Camera-type eye (tissue), 1 donor: ENCODE measurements at places on chromosomes 7 and 10. TPM values are rescaled to one million over a fixed set of nuclear protein-coding genes. Genes with fewer than 3 reads are reported as not detected.

MYPN gene
- 7.0 TPM for total RNA-seq

NPC1L1 gene
- not detected for total RNA-seq

CFAP58 gene
- 1.5 TPM for total RNA-seq

FAM241B gene
- total RNA-seq: 5.1 TPM

DYDC2 gene
- 2.3 TPM for total RNA-seq

NPSR1 gene
- total RNA-seq: 0.99 TPM

STEAP2 gene
- total RNA-seq: 16.8 TPM

PRLHR gene
- not detected for total RNA-seq

THNSL1 gene
- total RNA-seq: 13.0 TPM

GHRHR gene
- not detected for total RNA-seq

FKBP6 gene
- total RNA-seq: not detected

CALCR gene
- 0.38 TPM for total RNA-seq

STEAP1B gene
- 1.6 TPM for total RNA-seq

GSAP gene
- total RNA-seq: 17.0 TPM

DRGX gene
- 1.3 TPM for total RNA-seq

PCLO gene
- total RNA-seq: 34.6 TPM
